ENCODE measurements at places on chromosomes 1 and 21.

- no peak for DNase-seq
Measured at GRCh38 chr1:92169214-92170005, 48.3 kb upstream of the C1orf146 start.

DNA sequence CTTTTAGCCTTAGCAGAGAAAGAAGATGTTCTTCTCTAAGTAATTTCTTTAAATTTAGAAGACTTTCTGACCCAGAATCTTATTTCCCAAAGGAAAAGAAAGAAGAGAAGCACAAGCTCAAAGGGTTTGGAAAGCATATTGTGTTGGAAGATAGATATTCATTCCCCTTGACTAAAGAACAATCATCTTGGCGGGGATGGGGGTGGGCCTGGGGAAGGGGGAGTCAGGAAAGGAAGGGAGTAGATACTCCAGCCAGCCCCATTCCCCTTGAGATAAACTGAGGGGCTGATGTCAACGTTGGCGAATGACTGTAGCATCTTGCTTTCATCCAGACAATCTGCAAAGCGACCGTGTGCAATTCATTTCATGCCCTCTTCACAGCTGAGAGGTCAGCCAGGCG is 66.5 kb upstream of the SIPA1L2 start:
- DNase-seq, result no peak

- no peak for DNase-seq
Measured at GRCh38 chr1:200588698-200589097, 31.9 kb downstream of the KIF14 start.

GRCh38 chr1:2115702-2116341 is 65.6 kb downstream of the PRKCZ start:
- DNase-seq, result peak; percentile 49
